SHP77 (cell line): ENCODE measurements at places on chromosomes 2 and 18.
A peak's percentile ranks its signal among the peaks of the same experiment; 100 is the strongest.

GRCh38 chr2:237909801-237910475 is 50.5 kb downstream of the RAMP1 start:
- DNase-seq = no peak

DNA sequence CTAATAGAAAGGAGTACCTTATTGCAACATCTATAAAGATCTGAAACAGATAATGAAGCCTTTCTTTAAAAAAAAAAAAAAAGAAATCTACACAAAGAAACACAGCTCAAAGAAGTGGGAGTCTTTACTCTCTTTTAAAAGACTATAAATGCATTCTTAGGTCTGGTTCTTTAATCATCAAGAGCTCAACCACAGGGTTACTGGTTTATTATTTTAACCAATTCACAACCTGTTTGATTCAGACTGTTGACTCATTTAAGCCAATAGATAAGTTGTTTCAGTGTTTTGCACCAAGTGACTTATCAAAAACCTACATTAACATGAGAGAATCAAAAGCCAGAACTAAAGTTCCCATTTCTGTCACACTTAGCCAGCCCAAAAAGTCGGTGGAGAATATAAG is 93.1 kb downstream of the TCF4 start:
- no peak for DNase-seq

GRCh38 chr18:8262221-8262620 is 347.0 kb upstream of the RAB12 start:
- DNase-seq = no peak

DNA sequence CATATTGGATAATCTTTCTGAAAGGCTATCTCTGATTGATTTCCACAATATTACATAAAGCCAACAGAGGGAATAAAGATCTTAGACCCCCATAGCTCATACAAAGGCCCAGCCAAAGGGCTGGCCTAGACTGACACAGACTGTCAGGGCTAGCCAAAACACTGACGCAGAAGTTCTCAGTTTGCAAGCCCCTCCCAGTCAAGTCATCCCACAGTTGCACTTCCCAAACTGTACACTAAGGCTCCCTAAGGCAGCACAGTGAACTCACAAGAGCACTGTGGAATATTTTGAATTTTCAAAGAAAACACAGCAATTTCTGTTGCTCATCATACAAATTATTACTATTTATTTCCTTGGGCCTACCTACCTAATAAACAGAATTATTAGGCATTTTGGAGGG is 244.9 kb downstream of the SP3 start:
- DNase-seq = no peak

DNA sequence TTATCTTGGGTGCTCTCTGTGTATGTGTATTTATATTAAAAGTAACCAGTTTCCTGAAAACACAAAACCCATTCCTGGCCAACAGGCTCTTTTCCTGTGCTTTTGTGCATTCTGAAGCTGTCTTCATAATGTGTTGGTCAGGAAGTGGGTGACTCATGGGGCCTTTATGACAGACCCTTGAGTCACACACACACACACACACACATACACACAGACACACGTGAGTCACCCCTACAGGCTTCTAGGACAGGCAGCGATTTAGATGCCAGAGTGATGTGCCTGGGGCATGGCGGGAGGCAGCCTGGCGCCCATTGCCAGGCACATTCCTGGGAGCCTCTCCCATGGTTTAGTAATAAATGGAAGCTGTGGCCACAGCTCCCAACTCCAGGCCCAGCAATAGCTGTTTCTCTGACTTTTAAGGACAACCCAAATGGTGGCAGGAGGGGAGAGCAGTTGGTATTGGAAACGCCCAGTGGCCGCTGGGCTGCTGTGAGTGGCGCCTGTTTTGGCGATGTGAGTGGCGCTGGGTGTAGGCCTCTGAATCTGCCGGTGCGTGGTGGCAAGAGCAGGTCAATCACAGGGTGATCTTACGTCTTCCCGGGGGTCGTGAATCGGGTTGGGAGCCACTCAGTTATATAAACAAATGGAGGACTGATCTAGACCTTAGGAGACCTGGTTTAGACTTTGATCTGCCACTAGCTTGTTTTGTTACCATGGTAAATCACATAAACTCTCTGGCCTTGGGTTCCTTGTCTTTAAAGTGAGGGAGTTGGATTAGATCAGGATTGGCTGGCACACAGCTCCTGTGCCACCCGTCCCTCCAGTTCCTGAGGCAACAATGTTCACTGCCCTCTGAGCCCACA is 150.7 kb upstream of the DLX2 start:
- DNase-seq = peak; percentile 42

DNA sequence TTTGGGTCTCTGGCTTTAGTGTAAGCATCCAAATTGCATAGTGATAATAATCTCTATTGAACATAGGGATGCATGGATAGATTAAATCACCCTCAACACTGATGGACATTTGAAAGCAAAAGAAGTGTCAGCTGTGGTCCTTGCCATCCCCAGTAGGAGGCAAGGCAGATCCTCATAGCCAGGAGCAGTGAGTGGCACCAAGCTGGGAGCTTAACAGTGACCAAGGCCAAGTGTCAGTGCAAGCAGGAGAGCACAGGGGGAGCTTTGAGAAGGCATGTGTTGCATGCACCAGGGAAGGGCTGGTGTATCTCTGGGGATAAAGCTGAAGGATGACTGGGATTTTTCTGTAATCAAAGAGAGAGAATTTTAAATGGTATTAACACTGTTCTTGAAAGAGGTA is 14.7 kb downstream of the SLC14A1 start:
- DNase-seq = no peak

DNA sequence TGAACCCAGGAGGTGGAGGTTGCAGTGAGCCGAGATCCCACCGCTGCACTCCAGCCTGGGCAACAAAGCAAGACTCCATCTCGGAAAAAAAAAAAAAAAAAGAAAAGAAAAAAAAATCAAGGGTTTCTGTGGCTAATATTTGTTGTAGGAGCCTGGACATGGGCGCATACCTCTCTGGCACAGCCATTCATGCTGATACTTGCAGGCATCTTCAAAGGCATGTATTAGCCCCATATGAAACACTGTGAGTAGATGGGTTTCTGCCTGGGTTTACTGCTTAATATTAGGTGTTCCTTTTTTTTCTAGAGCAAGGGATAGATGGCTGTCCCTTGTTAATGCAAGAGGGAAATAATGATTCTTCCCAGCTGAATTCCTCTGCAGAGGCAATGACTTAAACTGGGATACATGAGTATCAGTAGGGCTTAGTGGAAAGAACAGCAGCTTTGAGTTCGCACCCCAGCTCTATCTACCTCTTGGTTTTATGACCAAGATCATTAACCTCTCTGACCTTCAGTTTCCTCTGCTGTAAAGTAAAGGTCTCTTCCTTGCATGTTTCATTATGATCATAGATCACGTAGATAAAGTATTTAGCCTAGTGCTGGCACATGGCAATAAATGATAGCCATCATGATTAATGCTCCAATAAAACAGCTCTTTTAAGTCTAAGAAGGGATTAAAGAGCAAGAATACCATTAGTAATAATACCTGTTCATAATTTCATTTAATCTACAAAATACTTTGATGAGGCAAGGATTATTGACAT is 4.5 kb upstream of the ATL2 start:
- DNase-seq = no peak

DNA sequence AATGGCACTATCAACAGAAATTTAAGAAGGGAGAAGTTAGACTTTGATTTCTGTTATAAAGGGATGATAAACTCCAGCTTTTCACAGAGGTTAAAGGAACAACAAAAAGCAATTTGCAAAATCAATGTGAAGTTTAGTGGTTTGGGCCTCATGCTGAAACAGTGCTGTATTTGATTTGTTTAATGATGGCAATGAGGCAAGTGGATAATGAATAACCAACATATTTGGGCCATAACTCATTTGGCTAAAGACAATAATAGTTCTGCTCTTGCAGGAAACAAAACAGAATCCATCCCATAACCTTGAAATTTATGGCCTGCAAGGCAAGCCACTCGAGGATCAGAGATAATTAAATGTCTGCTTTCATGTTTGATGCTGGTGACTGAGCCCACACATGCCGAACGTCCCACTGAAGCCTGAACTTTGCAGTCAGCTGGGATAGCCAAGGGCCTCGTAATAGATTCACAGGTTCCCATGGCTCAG is 56.5 kb downstream of the TPGS2 start:
- no peak for DNase-seq

DNA sequence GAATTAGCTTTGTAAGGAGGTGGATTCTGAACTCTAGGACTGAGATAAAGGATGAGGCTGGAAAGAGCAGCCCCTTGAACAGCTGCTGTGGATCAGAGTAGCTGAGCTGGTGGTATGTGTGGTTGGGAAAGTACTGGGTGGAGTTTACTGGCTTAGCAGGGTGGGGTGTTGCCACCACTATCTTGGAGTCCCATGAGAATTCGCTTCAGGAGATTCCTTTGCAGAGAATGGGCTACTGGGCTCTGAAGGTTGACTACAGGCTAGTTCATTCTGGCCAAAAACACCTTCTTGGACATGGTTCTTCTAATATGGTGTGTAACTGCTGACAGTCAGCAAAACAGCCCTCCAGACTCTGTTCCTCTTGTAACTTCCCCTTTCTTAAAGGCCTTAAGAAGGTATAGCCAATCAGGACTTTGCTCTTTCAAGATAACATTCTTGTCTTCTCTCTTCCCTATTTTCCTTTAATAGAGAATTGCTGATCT is 52.7 kb downstream of the TET3 start:
- no peak for DNase-seq

DNA sequence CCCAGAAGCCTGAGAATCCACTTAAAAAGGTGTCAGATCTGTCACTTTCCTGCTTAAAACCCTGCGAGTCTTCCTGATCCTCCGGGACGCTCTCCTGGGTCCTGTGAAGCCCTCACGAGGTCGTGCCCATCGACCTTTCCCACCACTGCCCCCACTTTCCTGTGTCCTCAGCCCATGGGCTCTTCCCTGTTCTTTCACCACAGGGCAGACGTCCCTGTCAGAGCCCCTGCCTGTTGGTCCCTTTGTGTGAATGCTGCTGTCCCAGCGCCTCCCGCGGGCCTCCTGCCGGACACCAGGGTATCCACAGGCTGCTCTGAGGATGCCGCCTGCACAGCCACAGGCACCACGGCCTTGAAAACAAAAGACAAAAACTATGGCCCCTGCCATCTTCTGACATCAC is 125.6 kb downstream of the TMEM18 start:
- no peak for DNase-seq

DNA sequence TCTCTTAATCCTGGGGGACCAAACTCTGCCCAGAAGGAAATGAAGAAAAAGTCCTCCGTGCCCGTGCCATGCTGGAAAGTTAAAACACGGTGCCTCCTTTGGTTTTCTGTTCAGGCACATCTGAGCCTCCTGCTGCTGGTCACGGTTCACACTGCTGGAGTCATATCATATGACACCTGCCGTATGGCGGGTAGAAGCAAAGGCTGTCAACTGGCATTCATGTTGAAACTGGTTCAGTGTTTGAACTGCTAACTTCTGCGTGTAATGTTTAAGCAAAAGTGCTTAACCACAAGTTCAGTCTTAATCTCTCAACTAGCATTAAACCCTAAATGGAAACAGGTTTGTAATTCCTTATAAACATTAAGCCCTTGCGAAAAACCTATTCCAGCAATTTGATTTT is 3.1 kb downstream of the STK39 start:
- DNase-seq = peak; percentile 36

- DNase-seq = peak; percentile 19
These were observed at the start of gene MGAT4A for GRCh38 chr2:98731041-98731893. TSS of gene MGAT4A (minus strand) at chr2:98731132. CDS start at chr2:98726332, 4,800 bp downstream.

- no peak for DNase-seq
These were observed 96.2 kb downstream of the COPS8 start for GRCh38 chr2:237181844-237182243.

GRCh38 chr2:234991290-234991689 is 39.5 kb downstream of the SH3BP4 start:
- DNase-seq = no peak

- no peak for DNase-seq
These were observed 27.7 kb downstream of the SMAD7 start for GRCh38 chr18:48922801-48923730.
